ENCODE measurements at places on chromosomes 3 and 15.

DNA sequence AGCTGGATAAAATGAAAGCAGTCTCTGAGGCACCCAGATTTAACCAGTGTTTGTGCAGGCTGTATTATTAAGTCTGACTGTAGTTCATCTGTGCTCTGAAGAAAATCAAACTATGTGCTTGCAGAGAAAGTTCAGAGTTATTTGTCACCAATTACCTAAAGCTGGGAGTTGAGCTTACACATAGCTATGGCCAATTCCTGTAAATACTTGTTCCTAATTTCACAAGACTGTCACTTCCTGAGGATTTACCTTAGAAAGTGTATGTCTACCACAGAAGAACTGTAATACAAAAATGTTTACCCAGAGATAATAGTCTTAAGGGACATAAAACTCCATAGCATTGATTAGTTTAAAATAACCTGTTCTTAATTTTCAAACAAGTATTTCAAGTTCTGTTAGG is 628.4 kb upstream of the TGFBR2 start:
- no peak for DNase-seq

- DNase-seq = no peak
Observed at GRCh38 chr3:10340476-10340875, 19.6 kb upstream of the SEC13 start.

GRCh38 chr3:17342119-17342518 is 400.3 kb downstream of the TBC1D5 start:
- no peak for DNase-seq

DNA sequence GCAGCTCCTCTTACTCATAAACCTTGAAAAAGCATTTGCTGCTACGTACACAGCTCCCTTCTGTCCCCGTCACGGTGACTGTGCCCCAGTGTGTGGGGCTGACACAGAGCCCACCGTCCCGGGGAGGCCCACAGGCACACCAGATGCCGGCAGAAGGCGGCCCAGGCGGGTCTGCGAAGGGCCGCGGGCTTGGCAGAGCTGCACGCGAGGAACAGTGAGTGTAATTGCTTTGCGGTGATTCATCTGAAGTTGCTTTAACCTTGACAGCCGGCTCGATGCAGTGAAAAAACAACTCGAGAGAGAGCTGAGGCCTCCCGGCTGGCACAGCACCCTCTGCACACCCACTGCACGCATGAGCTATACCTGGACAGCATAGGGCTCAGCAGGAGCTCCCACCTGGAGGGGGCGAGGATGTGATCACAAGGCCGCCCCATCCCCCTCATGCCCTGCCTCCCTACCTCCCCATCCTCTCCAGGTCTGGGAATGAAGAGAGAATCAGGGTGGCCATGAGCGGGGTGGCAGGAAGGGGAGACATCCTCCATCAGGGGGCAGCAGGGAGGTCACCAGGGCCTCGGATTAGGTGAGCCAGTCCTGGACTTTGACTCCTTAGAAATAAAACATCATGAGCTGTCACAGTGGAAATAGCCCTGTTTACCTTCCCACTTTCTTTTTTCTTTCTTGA is 172.7 kb downstream of the MEGF11 start:
- DNase-seq = no peak

- no peak for DNase-seq
Observed at GRCh38 chr15:85598219-85598618, 196.5 kb downstream of the KLHL25 start.

DNA sequence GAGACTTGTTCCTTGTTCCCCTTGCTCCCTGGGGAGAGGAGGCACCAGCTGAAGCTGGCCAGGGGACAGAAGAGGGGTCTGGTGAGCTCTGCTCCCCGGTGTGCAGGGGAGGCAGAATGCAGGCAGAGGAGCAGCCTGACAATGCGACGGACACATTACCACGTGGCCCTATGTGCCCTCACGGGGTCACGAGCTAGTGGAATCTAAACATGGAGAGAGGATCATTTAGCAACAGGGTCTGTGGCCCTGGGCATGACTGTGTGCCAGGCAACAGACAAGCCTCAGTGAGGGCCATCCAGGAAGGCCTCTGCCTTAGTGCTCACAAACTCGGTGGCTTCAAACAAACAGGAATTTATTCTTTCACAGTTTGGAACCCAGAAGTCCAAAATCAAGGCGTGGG is 8.5 kb upstream of the MUC4 start:
- no peak for DNase-seq

GRCh38 chr15:40282869-40283614 is at the start of gene ANKRD63:
Gene ANKRD63, minus strand, starts transcription at chr15:40283064. Its CDS starts 478 bp downstream, at chr15:40282586.
- no peak for DNase-seq

DNA sequence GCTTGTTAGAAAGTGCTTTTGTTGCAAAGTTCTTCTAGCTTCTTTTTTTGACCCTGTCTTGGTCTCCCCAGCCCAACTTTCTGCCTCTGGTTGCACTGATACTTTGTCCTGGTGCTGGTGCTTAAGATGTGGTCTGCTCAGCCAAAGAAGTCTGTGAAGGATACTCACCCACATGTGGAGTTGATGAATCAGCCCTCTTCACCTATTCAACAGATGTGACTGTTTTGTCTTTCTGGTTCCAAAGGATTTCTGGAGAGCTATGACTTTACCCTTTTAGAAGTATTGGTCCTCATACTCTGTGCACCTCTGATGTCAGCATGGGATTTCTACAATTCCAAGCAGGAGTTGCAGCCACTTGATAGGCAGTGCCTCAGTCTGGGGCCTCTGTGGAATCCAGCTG is 84.1 kb downstream of the PCCB start:
- DNase-seq = no peak

GRCh38 chr3:41301548-41301947 is 102.2 kb downstream of the CTNNB1 start:
- DNase-seq = no peak

GRCh38 chr3:124351430-124352148 is 359.7 kb upstream of the ROPN1 start:
- DNase-seq = peak; percentile 45

DNA sequence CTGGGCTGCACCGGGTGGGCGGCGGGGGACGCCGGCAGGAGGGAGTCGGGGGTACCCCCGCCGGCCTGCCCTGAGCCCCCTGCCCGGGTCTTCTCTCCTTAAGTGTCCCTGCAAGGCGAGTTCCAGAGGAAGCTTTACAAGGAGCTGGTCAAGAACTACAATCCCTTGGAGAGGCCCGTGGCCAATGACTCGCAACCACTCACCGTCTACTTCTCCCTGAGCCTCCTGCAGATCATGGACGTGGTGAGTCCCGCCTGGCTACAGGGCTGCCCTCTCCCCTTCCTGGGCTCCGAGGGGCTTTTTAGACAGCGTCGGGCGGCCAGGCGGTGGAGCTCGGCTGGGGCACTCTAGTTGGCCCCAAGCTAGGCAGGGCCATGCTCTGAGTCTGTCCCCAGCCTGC is 480 bp downstream of the CHRNA7 start:
- no peak for DNase-seq

- DNase-seq = no peak
Observed at GRCh38 chr3:10251006-10251405, 2.7 kb downstream of the TATDN2 start.

Data from NCI-H526 treated with DMSO at 0.1 percent for 48 hours (cell line).